Left colon (tissue), 2 donors: ENCODE measurements at places on chromosomes 1 and 21. TPM values are rescaled to one million over a fixed set of nuclear protein-coding genes. Genes with fewer than 3 reads are reported as not detected.
A peak's percentile ranks its signal among the peaks of the same experiment; 100 is the strongest.

Gene PLA2G2A
- 83.9 TPM for total RNA-seq

- DNase-seq, result no peak
Measured at GRCh38 chr1:174166530-174167264, 7.4 kb downstream of the RABGAP1L start.

DNA sequence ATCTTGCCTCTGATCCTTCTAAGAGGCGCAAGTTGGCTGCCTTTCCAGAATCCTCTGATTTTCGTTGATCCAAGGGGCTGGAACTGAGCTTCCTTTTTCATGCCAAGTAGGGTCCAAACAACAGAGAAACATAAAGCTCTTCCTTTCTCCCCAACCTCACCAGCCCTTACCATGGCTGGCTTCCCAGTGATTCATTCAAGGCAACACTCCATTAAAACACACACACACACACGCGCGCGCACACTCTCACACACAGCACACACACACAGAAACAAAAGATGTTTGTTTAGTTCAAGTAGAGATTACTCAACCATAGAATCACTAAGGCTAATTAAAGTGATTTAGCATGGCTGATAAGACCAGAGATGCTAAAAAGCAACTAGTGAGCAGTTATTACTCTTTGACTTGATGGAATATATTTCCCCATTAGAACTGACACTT, 13.0 kb upstream of the GUCA2A start:
- no peak for DNase-seq

DNA sequence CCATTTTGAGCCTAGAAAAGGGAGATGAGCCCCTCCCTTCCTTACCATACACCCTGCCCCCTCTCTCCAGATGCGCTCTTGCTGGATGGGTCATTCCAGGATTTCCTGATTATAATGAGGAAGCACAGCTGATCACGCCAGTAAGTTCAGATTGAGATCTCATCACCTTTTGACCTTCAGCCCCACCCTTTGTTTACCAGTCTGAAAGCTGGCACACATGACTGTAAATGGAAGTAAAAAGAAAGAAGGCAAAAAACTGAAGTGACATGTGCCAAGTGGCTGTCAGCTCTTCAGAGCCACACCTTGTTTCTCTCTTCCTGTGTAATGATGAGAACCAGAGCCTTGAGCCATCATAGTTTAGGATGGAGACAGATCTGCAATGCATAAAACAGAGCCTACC, 27.9 kb downstream of the S1PR1 start:
- DNase-seq, result peak; percentile 23

DNA sequence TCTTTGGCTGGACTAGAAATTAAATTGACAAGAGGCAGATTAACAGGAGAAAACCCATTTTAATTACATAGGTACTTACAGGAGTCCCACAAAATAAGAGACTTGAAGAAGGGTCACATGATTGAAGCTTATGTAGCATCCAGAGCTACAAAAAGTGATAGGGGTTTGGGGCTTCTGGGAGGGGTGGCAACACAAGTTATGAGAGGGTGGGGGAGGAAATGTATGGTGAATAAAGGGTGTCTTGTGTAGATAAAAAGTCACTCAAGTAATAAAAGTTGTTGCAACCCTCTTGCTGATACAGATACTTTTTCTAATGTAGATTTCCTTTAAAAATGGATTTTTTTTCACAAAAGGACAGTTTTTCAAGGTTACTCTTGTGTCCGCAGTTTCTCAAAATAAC, 24.0 kb downstream of the USP25 start:
- no peak for DNase-seq

Gene IFNLR1
- total RNA-seq, result 11.3 TPM

DNA sequence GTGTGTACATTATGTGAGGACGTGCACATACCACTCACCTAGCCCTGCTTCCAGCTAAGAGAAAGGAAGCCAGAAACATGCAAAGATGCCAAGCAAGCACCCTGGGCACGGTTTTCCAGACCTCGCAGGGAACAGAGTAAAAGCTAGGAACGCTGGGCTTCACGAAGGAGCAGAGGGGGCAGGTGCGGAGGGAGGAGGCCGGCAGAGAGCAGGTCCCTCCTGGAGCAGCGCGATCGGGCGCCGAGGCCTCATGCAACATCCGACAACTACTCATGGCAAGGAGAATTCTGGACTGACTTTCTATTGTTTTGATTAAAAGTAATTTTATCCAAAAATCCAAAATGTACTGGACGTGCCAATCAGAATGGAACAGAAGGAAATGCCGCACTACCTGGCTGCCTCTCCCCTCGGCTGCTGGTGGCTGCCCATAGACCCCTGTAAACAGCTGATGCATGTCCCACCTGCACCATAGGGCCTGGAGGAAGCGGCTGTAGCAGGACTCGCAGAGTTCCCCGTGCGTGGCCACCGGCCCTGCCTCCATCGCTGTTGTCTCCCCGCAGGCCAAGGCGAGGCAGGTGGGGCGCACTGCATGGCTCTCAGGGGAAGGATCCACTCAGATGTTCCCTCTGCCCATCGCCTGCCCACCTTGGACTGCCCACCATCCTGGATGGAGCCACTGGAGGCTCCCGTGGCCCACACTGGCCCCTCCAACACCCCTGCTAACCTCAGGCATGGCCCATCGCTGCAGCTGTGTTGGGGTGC, 93.5 kb downstream of the WDR4 start:
- no peak for DNase-seq

Gene KRTAP13-2
- total RNA-seq, result 10.0 TPM

Gene ATP5PO
- 348 TPM for total RNA-seq

Gene SAMD11
- 1.6 TPM for total RNA-seq

GRCh38 chr1:199084293-199084692, 445.5 kb downstream of the PTPRC start:
- no peak for DNase-seq

Gene REN
- 0.18 TPM for total RNA-seq

- peak; percentile 42 for DNase-seq
Measured at GRCh38 chr1:221886743-221887414, 145.0 kb upstream of the DUSP10 start.

Gene USH2A
- total RNA-seq, result under 0.01 TPM

Gene SLAMF8
- total RNA-seq, result 4.7 TPM

DNA sequence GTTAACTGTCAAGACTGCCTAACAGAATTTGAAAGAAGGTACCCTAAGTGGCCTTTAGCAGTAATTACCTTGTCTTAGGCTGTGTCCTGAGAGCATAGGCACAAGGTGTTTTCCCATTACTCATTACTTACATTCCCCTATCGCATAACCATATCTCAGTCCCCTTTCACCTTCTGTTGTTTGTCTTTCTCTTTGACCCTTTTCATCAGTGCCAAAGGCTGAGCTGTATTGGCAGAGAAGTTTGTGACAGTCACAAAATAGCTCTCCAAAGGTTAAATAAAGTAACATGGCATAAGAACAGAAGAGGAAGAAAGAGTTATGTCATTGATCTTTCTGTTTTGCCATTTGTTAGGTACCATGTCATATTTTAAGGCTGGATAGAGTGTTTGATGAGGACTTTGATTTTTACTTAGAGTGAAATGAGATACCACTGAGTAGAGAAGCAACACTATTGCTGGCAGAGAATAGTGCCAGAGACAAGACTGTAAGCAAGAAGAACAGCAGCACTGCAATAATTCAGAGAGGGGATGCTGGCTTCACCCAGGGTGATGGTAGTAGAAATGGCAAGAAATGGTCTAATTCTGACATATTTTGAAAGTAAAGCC, 497.8 kb downstream of the TTLL7 start:
- no peak for DNase-seq

Gene ZFP69
- 2.5 TPM for total RNA-seq

GRCh38 chr21:36516281-36516680, 36.4 kb upstream of the CLDN14 start:
- DNase-seq, result no peak

Gene CYP4A11
- total RNA-seq, result not detected

- peak; percentile 74 for DNase-seq
Measured at GRCh38 chr1:21631944-21632887, 36.9 kb downstream of the RAP1GAP start.

Gene VHLL
- not detected for total RNA-seq

GRCh38 chr1:101357444-101357986, 120.7 kb downstream of the S1PR1 start:
- peak; percentile 36 for DNase-seq

Gene MCOLN2
- total RNA-seq, result 25.2 TPM

- no peak for DNase-seq
Measured at GRCh38 chr1:149916193-149916897, 1.3 kb downstream of the SV2A start.

DNA sequence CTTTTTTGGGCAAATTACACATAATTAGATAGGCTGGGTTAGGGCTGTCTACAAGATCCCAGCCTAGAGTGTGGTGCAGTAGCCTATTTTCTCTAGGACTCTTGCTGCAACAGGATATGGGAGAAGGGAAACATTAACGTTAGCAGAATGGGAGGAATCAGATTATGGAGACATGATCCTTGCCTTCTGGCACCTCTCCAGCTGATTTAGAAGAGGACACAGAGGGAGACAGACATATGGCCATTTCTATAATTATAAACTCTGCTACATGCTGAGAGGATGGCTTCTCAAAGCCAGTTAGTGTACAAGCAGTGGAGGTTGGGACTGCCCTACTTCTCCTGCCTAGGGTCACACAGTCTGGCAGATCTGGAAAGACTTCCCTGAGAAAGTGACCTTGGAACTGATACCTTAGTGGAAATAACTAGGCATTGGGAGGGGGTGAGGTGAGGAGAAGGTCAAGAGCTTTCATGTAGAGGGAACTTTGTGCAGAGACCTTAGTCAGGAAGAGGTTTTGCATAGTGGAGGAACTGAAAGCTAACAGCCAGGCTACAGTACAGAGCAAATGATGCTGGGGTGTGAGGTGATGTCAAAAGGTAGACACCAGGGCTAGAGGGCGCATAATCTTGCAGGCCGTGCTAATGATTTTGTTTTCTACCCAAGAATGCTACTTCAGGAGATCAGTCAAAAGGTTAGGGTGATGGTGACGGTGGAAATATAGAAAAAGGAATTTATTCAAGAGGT, 1.2 kb upstream of the CD1D start:
- DNase-seq, result no peak

DNA sequence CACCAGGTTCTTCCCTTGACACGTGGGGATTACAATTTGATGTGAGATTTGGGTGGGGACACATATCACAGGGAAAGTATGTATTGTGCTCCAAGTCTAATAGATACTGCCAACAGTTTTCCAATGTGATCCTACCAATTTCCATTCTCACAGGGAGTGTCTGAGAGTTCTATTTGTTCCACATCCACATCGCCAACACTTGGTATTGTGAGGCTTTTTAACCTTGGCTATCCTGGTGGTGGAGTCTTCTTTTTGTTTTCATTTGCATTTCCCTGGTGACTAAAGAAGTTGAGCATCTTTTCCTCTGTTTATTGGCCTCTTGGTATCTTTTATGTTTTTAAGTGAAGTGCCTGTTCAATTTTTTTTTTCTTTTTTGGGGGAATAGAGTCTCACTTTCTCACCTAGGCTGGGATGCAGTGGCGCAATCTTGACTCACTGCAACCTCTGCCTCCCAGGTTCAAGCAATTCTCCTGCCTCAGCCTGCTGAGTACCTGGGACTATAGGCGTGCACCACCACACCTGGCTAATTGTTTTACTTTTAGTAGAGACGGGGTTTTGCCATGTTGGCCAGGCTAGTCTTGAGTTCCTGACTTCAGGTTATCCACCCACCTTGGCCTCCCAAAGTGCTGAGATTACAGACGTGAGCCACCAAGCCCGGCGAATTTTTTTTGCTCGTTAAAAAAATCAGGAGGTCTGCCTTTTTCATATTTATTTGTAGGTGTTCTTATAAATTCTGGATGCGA, 15.9 kb upstream of the PADI1 start:
- no peak for DNase-seq

DNA sequence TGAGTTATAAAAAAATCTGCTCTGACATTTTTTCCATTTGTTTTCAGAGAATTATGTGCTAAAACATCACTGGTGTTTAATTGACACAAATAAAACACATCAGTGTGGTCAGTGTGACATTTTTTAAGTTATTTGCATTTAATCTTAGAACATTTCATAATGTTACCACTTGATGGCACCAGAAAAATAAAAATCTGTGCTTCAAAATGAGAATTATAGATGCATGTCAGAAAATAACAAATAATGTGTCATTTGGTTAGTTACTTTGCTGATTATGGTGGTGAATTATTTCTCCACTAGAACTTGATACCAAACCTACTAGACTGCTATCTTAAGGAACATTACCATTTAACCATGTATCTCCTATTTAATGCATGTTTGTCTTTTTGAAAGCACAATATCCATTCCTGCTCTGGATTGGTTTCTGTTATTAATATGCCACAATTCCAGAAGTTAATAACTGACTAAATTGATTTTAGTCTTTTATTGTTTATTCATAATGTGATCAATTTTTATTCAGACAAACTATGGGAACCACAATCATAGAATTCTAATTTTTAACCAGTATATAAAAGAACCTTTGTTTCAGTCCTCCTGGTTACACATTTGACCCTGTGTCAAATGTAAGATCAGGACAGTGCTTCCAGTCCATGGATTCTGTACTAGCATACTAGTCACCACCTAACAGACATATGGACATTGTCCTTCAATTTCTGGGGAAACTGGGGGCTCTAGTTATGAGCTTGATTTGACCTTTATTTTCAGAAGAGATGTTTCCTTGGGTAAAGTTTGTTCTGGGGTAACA, 81.0 kb downstream of the RPS6KC1 start:
- no peak for DNase-seq

- DNase-seq, result peak; percentile 84
Measured at GRCh38 chr1:156295391-156295947, at the start of gene GLMP. GLMP (minus strand) TSS chr1:156295679; CDS start chr1:156295645, 34 bp downstream.

Gene KPRP
- total RNA-seq, result not detected

- no peak for DNase-seq
Measured at GRCh38 chr1:207364614-207365013, 43.1 kb downstream of the CD55 start.

DNA sequence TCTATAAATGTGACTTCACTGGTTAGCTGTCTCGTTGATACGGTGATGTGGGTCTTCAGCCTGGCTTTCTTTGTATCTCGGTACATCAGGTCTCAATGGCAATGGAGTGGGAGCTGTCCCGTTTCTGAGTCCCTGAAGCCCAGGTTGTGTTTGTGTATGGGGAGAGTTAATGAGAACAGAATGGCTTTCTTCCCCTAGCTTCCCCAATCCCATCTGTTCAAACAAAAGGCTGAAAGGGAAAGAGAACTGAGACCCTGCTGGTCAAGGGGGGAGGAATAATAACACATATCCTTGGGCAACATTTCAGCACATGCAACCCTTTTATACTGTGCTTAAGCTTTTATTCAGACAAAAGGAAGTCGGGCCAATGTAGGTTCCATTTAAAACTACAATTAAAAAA, 28.4 kb upstream of the CASQ2 start:
- DNase-seq, result no peak

Gene LCE1F
- total RNA-seq, result not detected

DNA sequence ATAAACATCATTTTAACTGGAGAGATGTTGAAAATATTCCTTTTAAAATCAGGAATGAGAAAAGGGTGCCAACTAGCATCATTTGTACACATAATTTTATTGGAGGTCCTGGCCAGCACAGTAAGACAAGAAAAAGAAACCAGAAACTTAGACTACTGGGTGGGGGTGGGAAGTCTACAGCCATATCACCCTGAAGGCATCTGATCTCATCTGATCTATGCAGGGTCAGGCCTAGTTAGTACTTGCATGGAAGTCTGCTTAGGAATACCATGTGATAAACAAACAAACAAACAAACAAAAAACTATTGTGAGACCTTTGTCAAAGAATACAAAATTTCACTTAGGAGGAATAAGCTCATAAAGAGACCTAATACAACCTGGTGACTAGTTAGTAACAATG, 54.2 kb downstream of the EIF2B3 start:
- DNase-seq, result no peak

GRCh38 chr1:109213345-109213823, 334 bp upstream of the SARS1 start:
- no peak for DNase-seq

Gene MSH4
- 0.15 TPM for total RNA-seq
